HFFc6 (cell line): ENCODE measurements at places on chromosomes 7 and 10.

- DNase-seq, result no peak
Measured at GRCh38 chr10:103333934-103334520, 16.9 kb downstream of the PCGF6 start.

- DNase-seq, result no peak
Measured at GRCh38 chr10:44396671-44397191, 11.8 kb upstream of the CXCL12 start.

- DNase-seq, result peak; percentile 94
Measured at GRCh38 chr7:130853503-130854279, 119.7 kb upstream of the KLF14 start.

GRCh38 chr7:143120691-143121405, 11.0 kb upstream of the PIP start:
- DNase-seq, result no peak

DNA sequence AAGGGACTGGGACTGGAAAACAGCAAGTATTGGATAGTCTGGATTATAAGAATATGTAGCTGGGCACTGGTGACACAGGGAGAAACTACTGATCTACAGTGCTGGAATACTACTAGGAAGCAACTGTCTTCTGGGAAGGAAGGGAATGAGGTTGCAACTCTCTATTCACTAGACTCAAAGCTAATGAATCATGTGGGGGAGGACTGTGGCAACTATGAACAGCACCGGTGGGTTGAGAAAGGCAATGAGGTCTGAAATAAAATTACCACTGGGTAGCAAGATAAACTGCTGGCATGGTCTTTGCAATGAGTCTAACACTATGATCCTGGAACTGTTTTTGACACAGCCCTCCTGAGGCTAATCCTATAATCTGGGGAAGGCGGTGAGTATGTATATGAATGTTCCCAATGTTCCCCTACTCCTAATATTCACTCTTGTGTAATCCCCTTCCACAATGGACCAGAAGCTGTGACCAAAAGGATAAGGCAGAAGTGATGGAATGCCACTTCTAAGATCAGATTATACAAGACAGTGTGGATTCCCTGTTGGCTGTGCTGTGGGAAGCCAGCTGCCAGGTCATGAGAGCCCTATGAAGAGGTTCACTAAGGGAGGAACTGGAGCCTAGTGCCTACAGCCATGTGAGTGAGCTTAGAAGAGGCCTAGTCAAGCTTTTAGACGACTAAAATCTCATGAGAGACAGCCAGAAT, 101.3 kb upstream of the DNAJB12 start:
- DNase-seq, result no peak
